ENCODE measurements at places on chromosomes 7 and 10.
A peak's percentile ranks its signal among the peaks of the same experiment; 100 is the strongest.

DNA sequence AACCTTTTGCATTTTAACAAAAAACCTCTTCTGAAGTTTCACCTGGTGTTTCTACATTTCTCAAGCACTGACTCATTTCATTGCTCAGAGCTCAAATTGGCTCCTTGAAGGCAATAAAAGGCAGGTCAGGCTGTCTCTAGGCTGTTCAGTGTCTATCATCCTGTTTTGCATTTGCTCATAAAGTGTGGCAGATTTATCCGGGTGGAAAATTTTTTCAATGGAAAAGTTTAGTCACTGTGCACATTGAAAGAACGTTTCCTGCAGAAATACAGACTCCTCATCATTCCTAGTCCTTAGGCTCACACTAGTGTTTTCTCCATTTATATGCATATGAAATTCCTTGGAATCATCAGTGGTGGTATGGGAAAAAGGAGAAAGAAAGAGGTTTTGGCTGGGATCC lies 114.2 kb upstream of the DGKB start:
- no peak for DNase-seq

GRCh38 chr10:130642926-130643325 lies 506.7 kb downstream of the GLRX3 start:
- DNase-seq = no peak

DNA sequence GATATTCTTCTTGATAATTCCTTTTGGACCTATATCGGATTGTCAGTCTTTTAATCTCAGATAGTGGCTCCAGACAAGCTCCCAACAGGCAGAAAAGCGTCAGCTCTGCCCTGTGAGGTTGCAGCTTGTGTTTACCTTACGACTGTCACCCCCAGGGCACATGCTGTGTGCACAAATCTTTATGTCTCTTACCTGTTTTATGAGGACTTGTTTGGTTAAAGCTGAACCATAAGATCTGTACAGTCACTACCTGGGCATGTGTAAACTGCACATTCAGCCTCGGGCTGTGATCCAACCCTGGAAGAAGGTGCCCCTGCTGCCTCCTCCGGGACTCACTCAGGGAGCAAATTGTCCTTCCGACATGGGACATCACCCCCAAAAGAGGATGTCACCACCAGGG lies 119.8 kb downstream of the GALNT17 start:
- DNase-seq = no peak

- no peak for DNase-seq
Measured at GRCh38 chr10:121133901-121134300, 282.7 kb downstream of the WDR11 start.

- DNase-seq = peak; percentile 87
Measured at GRCh38 chr7:42208572-42208971, 28.4 kb downstream of the GLI3 start.

DNA sequence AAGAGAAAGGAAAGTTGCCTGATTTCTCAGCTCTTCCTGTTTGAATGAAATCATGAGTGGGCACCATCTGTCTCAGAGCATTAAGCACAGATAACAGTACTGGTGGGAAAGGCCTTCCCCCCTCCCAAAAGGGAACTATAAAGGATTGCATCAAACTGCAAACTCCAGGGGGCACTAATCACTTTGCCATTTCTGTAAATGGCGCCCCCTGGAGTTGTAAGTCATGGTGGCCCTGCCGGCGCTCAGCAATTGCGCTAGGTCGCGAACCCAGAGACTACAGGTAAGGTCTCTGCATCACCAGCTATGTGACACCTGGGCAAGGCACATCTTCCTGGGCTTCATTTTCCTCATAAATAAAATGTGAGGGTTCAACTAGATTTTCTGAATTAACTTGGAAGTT lies 11.1 kb downstream of the LRRC4 start:
- no peak for DNase-seq
